ENCODE measurements at places on chromosomes 5 and 9.
A peak's percentile ranks its signal among the peaks of the same experiment; 100 is the strongest.

- H3K4me1 ChIP-seq = peaks cover 44% of the 10 kb centered on the region
- peak within 1 kb of the TSS; percentile 94 for H3K4me3 ChIP-seq
- DNase-seq = peak; percentile 85
- H3K36me3 ChIP-seq = peaks cover 45% of the 10 kb centered on the region
- H3K27ac ChIP-seq = peak within 1 kb of the TSS; percentile 92
- peaks cover 8% of the 10 kb centered on the region for H3K27me3 ChIP-seq
These were observed at the start of gene SFXN1 for GRCh38 chr5:175478384-175479124. TSS of gene SFXN1 (plus strand) at chr5:175478560. CDS start at chr5:175492104, 13,544 bp downstream.

- H3K27ac ChIP-seq = peak overlapping the region; percentile 73
- peaks cover 60% of the 10 kb centered on the region for H3K4me1 ChIP-seq
- H3K27me3 ChIP-seq = no peaks in the 10 kb centered on the region
- H3K4me3 ChIP-seq = peak overlapping the region; percentile 97
- H3K36me3 ChIP-seq = peaks cover 68% of the 10 kb centered on the region
These were observed 3.5 kb downstream of the EEIG1 start for GRCh38 chr9:127977009-127977883.

DNA sequence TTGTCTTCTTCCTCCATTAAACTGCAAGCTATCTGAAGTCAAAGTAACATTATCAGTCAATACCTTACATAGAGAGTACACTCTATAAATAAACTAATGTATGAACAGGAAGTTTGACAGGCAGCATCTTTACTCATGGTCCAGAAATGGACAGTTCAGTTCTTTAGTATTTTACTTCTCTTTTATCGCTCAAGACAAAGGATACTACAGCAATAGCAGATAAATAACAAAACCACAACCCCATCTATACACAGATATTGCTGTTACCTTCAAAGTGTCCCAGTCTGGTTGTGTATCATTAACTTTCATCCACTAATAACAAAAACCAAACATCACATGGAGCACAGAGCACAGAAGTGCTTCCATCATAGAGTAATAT lies 46.4 kb downstream of the SEMA5A start:
- no peak overlapping the region for H3K27ac ChIP-seq
- no peak for DNase-seq
- no peaks in the 10 kb centered on the region for H3K36me3 ChIP-seq
- H3K4me1 ChIP-seq = no peaks in the 10 kb centered on the region

- H3K27me3 ChIP-seq = no peaks in the 10 kb centered on the region
- no peak for DNase-seq
- H3K36me3 ChIP-seq = no peaks in the 10 kb centered on the region
- no peak overlapping the region for H3K27ac ChIP-seq
These were observed 6.6 kb upstream of the UBQLN1 start for GRCh38 chr9:83714329-83714728.

DNA sequence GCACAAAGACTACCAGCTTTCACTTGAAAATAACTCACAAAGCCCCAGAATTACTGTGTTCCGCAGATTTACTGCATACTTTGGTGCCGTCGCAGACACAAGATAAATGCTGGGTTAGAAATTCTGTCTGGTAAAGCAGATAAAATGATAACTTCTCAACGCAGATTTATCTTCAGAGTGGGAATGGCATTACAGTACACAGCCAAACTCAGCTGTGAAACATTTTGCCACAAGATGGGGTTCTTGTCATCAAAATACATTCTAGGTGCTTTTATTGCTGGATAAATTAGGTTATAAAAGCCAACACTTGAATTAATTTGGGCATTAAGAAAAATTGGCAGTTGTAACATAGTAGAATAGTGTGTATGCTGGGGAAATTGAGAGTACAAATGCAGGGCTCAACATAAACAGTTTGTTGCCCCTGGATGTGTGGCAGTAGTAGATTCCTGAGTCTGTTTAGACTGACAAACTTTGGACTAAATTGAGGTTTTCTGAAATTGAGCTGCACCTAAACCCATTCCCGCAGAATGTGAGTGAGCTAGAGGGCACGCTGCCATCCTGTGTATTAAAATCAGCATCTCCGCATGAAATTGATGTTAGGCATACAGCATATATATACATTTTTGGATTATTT lies 61.1 kb downstream of the LMNB1 start:
- DNase-seq = no peak
- no peaks in the 10 kb centered on the region for H3K4me1 ChIP-seq
- H3K27me3 ChIP-seq = no peaks in the 10 kb centered on the region
- H3K27ac ChIP-seq = peak overlapping the region; percentile 47
- peaks cover 66% of the 10 kb centered on the region for H3K36me3 ChIP-seq

DNA sequence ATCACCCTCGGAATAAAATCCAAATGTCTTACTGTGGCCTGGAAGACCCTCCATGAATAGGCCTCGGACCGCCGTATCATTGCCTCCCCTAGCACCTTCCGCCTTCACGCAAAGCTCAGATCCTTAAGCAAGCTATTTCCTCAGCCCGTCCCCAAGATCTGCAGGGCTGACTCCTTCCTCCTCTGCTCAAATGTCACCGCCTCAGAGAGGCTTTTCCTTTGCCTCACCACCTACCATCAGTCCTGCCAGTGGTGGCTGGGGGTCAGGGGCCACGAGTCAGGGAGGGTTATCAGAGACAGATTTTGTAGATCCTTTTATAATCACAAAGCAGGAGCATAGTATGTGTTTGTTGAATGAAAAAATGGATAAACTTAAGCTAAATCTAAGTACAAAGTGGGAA lies 74.4 kb upstream of the KIF2A start:
- H3K4me3 ChIP-seq = no peak overlapping the region
- DNase-seq = no peak
- peaks cover 35% of the 10 kb centered on the region for H3K4me1 ChIP-seq
- H3K36me3 ChIP-seq = peaks cover 16% of the 10 kb centered on the region

DNA sequence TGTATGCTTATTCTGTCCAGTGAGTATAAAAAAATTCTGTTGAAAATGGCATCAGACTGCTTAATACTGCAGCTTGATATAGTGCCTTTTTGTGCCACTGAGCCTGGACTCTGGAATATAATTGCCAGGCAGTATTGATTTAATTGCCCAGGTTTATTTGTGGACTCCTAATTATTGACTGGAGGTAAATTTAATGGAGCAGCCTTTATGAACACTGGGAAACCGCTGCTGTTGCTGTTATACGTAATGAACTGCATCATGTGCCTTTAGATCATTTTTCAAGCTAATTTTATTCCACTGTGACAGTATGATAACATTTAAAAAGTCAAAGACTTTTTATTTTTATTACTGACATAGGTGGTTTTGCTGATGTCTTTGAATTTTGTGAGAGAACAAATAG lies 90.2 kb upstream of the SH3GL2 start:
- no peak overlapping the region for H3K4me3 ChIP-seq
- DNase-seq = no peak
- H3K27me3 ChIP-seq = no peaks in the 10 kb centered on the region
- no peaks in the 10 kb centered on the region for H3K4me1 ChIP-seq
- no peaks in the 10 kb centered on the region for H3K36me3 ChIP-seq

DNA sequence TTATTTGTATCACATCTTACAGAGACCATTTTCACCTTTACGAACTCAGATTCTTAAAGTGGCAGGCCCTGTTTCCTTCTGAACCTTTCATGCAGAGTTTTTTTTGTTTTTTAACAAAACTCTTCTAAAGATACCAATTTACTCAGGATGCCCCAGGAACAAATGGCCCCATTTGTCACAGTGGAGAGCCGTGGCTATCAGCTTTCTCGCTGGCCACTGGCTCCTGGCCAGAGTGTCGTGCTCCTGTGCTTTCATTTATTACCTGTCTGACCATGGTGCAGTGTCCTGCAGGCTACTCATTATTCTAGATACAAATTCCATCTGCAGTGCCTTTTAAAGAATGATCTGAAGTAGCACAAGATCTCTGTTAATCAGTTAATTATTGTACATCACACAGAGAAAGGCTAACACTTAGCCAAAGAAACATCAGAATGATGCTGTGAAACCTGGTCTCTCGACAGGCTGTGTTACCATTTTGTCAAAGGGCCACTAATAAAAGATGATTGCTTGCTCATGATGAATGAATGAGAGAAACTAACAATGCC lies 27.8 kb downstream of the ADRA1B start:
- H3K27ac ChIP-seq = no peak overlapping the region
- H3K4me1 ChIP-seq = peaks cover 3% of the 10 kb centered on the region
- DNase-seq = no peak
- peaks cover 25% of the 10 kb centered on the region for H3K27me3 ChIP-seq
- no peaks in the 10 kb centered on the region for H3K36me3 ChIP-seq
- no peak overlapping the region for H3K4me3 ChIP-seq

GRCh38 chr5:154309371-154309745 lies 118.8 kb downstream of the GALNT10 start:
- H3K27me3 ChIP-seq = no peaks in the 10 kb centered on the region
- peaks cover 9% of the 10 kb centered on the region for H3K36me3 ChIP-seq
- H3K4me1 ChIP-seq = peaks cover 12% of the 10 kb centered on the region
- H3K27ac ChIP-seq = no peak overlapping the region

- peaks cover 39% of the 10 kb centered on the region for H3K4me1 ChIP-seq
- H3K36me3 ChIP-seq = peaks cover 60% of the 10 kb centered on the region
- no peak overlapping the region for H3K4me3 ChIP-seq
- H3K27me3 ChIP-seq = no peaks in the 10 kb centered on the region
- DNase-seq = no peak
These were observed 43.0 kb downstream of the USP20 start for GRCh38 chr9:129878291-129878690.

DNA sequence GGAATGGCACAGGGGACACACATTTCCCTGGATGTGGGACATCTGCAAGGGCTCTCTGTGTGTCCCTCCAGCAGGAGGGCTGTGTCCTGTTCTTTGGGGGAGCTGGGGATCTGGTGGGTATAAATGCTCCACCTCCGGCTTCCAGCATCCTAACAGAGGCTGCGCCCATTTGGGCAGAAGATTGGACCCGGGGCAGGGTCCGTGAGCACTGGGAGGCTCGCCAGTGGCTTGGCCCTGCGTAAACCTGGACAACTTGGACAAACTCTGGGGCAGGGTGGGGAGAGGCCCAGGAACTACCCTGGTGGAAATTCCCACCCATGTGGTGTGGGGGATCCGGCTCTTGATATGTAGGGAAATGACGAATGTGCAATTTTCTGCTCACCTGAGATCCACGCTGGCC lies 80.9 kb downstream of the GADD45G start:
- no peak overlapping the region for H3K27ac ChIP-seq
- no peak for DNase-seq
- peaks cover 7% of the 10 kb centered on the region for H3K27me3 ChIP-seq

DNA sequence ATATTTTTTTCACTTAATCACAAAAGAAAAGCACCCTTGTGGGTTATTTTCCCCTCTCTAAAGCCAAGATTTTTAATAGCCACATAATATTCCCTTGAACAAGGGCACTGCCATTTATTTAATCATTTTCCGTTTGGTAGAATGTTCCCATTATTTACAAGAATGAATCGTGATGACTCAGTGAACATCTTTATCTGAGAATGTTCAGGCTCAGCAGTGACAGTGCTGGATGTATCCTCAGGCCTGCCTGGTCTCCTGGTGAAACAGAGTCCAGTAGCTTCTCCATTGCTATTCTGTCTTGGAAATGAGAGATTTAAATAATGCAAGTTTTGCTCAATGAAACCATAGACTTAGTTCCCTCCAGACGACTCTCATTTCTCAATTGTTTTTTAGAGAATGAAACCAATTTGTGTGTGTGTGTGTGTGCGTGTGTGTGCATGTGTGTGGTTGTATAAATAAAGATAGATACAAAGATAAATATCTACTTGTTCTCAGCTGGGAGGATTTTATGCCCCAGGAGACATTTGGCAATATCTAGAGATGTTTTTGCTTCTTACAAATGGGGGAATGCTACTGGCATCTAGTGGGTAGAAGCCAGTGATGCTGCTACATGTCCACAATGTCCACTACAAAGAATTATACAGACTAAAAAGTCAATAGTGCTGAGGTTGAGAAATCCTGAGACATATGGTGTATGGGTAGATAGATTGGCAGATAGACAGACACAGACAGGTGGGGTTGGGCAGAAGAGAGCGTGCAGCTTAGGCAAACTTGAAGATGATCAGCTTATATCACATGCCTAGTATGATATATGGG lies 55.0 kb downstream of the PAPPA start:
- H3K36me3 ChIP-seq = no peaks in the 10 kb centered on the region
- H3K4me3 ChIP-seq = no peak overlapping the region
- no peak overlapping the region for H3K27ac ChIP-seq
- H3K27me3 ChIP-seq = no peaks in the 10 kb centered on the region

- peaks cover 56% of the 10 kb centered on the region for H3K4me1 ChIP-seq
- no peaks in the 10 kb centered on the region for H3K27me3 ChIP-seq
- peaks cover 37% of the 10 kb centered on the region for H3K36me3 ChIP-seq
- H3K27ac ChIP-seq = peak overlapping the region; percentile 98
These were observed 2.6 kb downstream of the VDAC1 start for GRCh38 chr5:134001938-134002731.

GRCh38 chr5:115429345-115429940 lies 115.1 kb downstream of the FEM1C start:
- no peaks in the 10 kb centered on the region for H3K36me3 ChIP-seq
- no peaks in the 10 kb centered on the region for H3K4me1 ChIP-seq
- peaks cover 14% of the 10 kb centered on the region for H3K27me3 ChIP-seq
- H3K4me3 ChIP-seq = no peak overlapping the region
- DNase-seq = no peak
- H3K27ac ChIP-seq = no peak overlapping the region

GRCh38 chr5:89277816-89278215 lies 394.8 kb upstream of the MEF2C start:
- H3K27me3 ChIP-seq = no peaks in the 10 kb centered on the region
- H3K4me3 ChIP-seq = no peak overlapping the region
- H3K4me1 ChIP-seq = no peaks in the 10 kb centered on the region
- no peak overlapping the region for H3K27ac ChIP-seq
- no peak for DNase-seq
- no peaks in the 10 kb centered on the region for H3K36me3 ChIP-seq

- H3K36me3 ChIP-seq = peaks cover 2% of the 10 kb centered on the region
- no peaks in the 10 kb centered on the region for H3K4me1 ChIP-seq
- H3K27ac ChIP-seq = no peak overlapping the region
- H3K27me3 ChIP-seq = no peaks in the 10 kb centered on the region
- H3K4me3 ChIP-seq = no peak overlapping the region
These were observed 512.9 kb upstream of the PTGER4 start for GRCh38 chr5:40166802-40167201.

DNA sequence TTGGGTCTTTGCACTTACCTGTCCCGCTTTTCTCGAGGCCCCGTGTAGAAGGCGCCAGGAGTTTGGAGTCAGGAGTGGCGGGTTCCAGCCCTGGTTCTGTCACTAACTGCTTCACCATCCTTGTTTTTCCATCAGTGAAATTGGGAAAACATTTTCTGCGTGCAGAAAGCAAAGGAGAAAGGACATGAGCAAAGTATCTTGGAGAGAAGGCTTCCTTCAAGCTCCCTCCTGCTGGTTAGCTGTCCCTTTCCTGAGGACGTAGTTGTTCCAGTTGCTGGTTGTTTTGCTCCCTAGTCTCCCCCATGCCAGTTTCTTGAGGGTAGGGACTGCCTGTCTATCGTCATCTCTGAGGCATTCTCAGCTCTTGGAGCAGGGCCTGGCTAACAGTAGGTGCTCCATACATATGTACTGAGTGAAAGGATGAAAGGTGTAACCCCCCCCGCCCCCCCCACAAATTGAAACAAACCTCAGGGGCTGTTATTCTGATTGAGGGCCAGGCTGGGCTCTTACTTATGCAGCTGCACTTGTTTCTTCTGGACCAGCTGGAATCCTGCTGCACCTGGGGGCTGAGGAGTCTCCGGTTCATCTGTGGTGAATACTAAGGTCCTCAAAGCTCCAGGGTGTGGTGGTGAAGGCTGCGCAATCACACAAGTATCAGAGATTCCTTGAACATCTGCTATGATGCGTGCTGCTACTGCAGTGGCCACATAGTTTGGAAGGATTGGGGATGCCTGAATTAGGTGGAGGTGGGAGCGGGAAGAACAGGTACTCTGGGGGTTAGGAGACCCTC lies 1.0 kb downstream of the SMIM3 start:
- H3K36me3 ChIP-seq = peaks cover 38% of the 10 kb centered on the region
- DNase-seq = no peak
- H3K27me3 ChIP-seq = no peaks in the 10 kb centered on the region
- H3K4me3 ChIP-seq = peak overlapping the region; percentile 97
- peak overlapping the region; percentile 90 for H3K27ac ChIP-seq
- peaks cover 67% of the 10 kb centered on the region for H3K4me1 ChIP-seq

Measured in activated CD8-positive, alpha-beta T cell treated with anti-CD3 and anti-CD28 coated beads, Interleukin-2, amount 10 ng/mL, durations not matched to agents 7 days and 5 days (primary cell).